ENCODE measurements at places on chromosomes 16 and 17. TPM values are rescaled to one million over a fixed set of nuclear protein-coding genes. Genes with fewer than 3 reads are reported as not detected.

Gene GRAPL
- 1.2 TPM for total RNA-seq

Gene DNAAF8
- total RNA-seq: 0.68 TPM

Gene RRAD
- 0.54 TPM for total RNA-seq

Gene SLC12A3
- total RNA-seq: not detected

Gene GPR139
- not detected for total RNA-seq

Gene SLC16A6
- total RNA-seq: 0.23 TPM

Gene PDILT
- total RNA-seq: not detected

Gene ALOX12B
- not detected for total RNA-seq

Gene TEKT5
- 0.25 TPM for total RNA-seq

Gene ANKRD13B
- total RNA-seq: 70.0 TPM

Gene C16orf96
- total RNA-seq: 0.30 TPM

Gene GPR179
- total RNA-seq: 0.20 TPM

Gene SPATA32
- 0.23 TPM for total RNA-seq

GRCh38 chr16:21302898-21303528, 24.9 kb upstream of the CRYM start:
- DNase-seq: no peak

DNA sequence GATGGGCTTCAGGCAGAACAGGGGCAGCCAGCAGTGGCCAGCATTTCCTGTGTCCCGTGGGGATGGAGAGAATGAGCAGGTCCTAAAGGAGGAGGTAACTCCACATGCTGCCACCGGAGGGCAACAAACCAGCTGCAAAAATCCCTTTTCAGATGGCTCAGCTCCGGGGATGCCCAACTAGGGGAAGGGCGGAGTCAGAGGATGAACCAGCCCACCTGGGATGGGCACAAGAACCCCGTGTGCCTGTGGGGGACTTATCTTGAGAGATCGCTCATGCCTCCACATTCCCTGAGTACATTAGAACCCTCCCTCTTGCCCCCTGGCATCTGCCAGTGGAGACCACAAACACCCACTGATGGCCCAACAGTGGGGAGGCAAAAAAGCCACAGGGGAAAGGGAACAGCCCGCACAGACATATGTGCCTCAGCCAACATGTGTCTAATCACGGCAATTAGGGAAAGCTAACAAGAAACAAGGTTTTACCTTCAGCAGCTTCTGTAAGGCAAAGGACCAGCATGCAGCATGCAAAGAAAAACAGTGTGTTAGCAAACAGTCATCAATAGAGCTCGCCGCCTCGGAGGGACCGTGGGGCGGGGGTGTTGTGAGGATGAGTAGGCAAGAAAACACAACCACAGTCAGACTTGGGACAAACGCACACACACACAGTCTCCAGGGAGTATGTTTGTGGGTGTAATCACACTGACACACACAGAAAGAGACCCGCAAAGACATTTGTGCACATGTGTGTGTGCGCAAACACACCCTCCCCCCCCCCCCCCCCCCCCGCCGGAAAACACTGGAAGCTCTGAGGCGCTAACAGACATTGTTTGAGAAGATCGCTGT, 64.0 kb downstream of the MYO18A start:
- DNase-seq: peak; percentile 29

GRCh38 chr17:81479175-81480071, 33.2 kb downstream of the ACTG1 start:
- DNase-seq: no peak

- no peak for DNase-seq
Measured at GRCh38 chr17:21564262-21564661, 128.1 kb upstream of the KCNJ18 start.

GRCh38 chr16:3816326-3816725, 64.2 kb downstream of the CREBBP start:
- DNase-seq: no peak

GRCh38 chr16:80314042-80314441, 226.8 kb upstream of the DYNLRB2 start:
- DNase-seq: no peak

- no peak for DNase-seq
Measured at GRCh38 chr17:55996826-55997225, 156.4 kb upstream of the ANKFN1 start.

GRCh38 chr16:4180511-4180910, 61.4 kb downstream of the SRL start:
- no peak for DNase-seq

DNA sequence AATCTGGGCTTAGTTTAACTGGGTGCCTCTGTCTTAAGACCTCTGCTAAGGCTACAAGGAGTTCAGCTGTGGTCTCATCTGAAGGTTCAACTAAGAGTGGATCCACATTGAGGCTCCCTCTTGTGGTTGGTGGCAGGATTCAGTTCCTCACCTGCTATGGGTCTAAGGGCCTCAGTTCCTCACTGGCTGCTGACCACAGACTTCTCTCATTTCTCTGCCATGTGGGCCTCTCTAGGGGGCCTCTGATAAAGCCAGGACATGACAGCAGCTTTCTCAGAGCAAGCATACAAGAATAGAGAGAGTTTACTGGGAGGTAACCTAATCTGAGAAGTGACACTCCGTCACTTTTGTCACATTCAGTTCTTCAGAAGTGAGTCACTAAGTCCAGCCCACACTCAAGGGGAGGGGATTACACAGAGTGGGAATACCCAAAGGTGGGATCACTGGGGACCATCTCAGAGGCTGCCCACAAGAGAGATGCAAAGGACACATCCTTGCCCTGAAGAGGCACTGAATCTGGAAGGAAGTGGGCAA, 19.2 kb upstream of the ABAT start:
- DNase-seq: peak; percentile 32

GRCh38 chr16:4360538-4361021, 9.5 kb upstream of the PAM16 start:
- DNase-seq: no peak

- DNase-seq: no peak
Measured at GRCh38 chr16:89697616-89698331, 3.7 kb downstream of the SPATA2L start.

DNA sequence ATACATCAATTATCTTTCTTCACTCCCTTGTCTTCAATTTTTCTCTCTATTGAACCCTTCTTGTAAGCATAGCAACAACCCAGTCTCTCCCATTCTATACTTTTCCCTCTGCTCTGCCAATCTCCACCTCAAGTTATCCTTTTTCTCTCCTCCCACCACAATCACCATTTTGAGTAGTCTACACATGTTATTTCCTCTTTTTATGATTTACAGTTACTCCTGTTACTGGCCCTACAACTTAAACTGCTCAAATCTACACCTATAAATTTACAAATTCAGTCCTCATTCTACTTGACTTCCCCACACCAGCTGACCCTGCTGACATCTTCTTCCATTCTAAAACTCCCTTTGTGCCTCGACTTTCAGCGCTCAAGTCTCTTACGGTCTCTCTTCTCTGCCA, 84.6 kb downstream of the SPAG9 start:
- no peak for DNase-seq

- no peak for DNase-seq
Measured at GRCh38 chr16:75402821-75403475, 30.4 kb downstream of the CFDP1 start.

- no peak for DNase-seq
Measured at GRCh38 chr17:8889458-8890210, 22.2 kb upstream of the PIK3R6 start.

DNA sequence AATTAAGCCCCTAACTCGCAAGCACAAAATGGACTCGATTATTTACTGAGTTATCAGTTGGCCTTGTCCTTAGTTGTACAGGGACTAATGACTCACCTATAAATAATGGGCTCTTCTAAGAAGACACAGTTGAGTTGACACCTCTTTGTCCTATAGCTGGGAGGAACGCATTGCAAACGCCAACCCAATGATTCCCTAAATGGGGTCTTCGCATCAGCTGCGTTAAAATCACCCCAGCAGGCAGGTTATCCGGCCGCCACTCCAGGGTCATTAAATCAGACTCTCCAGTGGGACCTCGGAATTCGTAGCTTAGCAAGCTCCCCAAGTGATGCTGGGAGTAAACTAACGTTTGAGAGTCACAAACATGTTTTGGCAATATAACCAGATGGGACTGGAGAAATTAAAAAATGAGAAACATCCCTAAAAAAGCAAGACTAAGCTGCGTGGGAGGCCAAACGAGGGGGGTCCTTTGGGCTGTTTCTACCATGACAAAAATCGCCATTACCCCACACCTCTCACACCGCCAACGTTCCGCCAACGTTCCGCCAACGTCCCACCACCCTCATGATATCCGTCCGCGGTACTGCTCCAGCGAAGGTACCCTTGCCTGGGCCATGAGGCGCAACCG, 932 bp upstream of the NFE2L1 start:
- no peak for DNase-seq

- DNase-seq: no peak
Measured at GRCh38 chr17:78973196-78973595, 6.5 kb downstream of the LGALS3BP start.

GRCh38 chr16:20976576-20976975, 76.0 kb downstream of the LYRM1 start:
- DNase-seq: no peak

GRCh38 chr16:67407176-67407787, 9.0 kb downstream of the ZDHHC1 start:
- DNase-seq: no peak

DNA sequence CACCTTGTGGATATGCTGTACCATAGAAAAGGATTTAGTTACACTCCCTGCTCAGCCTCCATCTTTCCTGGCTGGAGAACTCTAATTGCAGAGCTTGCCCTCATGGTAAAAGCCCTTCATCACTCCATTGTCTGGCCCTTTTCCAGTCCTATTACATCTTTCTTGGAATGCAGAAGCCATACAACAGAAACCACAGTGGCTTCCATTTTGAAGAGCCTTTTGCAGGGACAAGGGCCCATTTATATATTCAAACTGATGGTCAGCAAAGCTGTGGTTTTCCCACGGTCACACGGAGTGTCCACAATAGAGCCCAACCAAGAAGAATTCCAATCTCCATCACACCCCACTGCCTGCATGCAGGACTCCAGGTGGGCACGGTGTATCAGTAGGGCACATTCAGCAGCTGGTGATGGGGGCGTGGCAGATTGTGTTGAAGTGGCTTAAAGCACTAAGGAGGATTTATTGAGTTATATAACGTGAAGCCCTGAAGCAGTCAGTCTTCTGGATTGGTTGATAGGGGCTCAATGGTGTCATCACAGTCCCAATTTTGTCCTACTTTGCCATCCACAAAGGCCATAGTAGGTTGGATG, 20.3 kb downstream of the COPRS start:
- DNase-seq: no peak

DNA sequence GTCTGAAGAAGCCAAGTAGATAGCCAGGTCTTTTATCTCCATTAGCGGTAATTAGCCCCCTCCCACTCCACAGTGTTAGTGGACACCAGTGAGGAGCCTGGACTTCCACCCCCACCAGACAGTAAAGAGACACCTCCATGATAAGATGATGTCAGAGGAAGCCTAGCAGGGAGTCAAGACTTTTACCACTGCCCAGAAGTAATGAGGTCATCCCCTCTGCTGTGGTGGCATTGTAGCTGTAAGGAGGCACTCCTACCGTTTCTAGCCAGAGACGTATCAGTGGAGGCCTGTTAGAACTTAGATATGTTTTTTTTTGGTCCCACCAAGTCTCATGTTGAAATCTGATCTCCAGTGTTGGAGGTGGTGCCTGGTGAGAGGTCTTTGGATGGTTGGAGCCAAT, 38.1 kb downstream of the PIK3R5 start:
- DNase-seq: no peak

DNA sequence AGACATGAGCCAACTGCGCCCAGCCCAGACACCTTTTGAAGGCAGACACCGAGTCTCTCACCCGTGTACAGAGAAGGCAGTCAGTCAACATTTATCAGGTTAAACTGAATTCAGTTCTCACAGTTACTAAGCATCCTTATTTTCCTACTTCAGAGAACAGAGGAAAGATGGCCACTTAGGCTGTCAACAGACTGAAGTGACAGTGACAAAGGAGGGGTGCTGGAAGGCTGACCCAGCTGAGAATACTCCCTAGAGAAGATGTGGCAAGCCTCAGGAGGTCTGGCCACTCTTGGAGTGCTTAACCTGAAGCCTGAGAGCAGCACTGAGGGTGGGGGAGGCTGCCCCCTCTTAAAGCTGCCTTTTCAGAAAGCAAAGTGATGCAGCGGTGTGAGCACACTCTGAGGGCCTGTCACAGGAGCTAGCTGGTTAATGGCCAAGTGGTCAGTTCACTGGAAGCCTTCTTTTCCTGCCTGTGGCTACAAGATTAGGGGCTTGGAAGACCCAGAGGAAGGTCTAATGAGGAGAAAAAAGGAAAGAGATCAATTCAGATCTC, 51.0 kb upstream of the SREBF1 start:
- no peak for DNase-seq

DNA sequence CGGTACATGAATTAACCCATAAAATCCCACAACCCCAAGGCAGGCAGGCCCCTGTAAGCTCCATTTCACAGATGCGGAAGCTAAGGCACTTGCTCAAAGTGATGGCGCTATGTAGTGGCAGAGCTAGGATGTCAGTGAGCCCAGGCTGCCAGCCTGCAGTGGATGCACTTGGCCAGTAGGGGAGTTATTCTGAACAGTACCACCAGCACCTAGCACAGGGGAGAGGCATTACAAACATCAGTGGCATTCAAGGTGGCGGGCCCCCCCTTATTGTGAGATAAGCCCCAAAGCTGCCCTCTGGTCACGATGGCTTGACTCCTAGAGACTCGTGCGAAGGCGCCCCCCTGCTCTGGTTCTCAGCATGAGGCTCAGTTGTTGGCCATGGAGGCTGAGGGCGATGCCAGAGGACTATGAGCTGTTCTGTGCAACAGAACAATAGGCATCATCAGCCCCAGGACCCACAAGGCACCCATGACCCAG, 33.8 kb downstream of the GTF3C1 start:
- DNase-seq: peak; percentile 29

- DNase-seq: no peak
Measured at GRCh38 chr17:78408476-78409050, 30.1 kb downstream of the PGS1 start.

DNA sequence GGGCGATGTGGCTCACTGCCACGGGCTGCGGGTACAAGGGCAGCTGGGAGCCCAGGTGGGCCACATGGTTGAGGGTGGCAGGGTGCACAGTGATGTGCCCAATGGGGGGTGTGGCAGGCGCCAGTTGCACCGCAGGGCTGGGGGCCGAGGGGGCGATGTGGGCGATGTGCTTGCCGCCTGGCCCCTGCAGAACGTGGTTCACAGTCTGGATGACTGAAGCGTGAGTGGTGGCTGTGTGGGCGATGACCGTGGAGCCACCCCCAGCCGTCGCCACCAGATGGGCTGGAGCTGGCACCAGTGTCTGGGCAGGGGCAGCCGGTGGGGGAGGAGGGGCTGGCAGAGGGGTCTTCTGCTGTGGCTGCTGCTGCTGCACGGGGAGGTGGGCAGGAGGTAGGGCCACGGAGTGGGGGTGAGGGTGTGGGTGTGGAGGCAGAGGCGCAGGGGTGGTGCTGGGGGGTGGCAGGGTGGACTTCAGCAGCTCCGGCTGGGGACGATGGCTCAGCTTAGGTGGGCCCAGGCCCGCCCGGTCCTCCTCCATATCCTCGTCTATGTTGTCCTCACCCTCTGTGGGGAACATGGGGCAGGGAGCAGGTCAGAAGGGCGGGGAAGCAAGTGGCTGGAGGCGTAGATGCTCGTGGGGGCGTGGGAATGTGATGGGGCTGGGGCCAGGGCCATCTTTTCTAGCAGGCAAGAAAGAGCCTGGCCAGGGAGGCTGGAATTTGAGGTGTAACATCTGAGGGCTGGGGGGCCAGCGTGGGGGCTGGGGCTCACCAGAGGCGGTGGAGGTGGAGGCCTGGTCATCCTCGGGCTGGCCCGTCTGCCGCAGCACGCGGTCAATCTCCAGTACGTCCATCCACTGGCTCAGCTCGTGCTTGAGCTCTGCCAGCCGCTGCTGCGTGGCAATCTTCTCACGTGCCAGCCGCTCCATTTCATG, 13.5 kb downstream of the MNT start:
- no peak for DNase-seq

Measured in neural crest cell (in vitro differentiated cells).